ENCODE measurements at places on chromosomes 2 and 18. TPM values are rescaled to one million over a fixed set of nuclear protein-coding genes. Genes with fewer than 3 reads are reported as not detected.

DNA sequence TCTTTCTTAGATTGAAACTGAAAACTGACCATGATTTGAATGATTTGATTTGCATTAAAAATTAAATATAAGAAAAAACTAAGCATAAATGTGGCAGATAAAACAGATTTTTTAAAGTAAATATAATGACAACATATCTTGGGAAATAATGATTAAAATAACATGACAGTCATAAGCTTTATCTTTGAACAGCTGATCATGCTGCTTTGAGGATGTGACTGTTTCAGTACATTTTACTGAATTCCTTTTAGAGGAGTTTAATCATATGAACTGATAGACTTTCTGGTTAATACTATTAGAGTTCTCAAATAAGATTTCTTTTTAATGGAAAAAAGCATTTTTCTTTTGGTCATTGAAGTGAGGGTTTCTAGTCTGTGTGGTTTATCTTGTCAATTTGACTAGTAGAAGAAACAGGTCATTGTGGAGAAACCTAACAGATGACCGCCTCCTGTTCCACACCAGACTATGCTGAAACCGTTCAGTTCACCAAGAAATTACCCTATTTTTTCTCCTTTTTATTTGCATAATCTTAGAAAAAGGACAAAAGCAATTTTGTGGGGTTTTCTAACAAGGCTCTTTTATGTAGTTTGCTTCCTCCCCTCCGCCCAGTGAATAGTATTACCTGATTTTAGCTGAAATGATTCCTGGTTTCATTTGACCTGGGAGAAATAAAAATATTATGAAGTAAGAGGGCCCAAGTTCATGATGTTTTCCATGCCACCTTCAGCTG, 262.1 kb downstream of the PTGR3 start:
- no peak for DNase-seq

GRCh38 chr2:13115643-13116042, 398.9 kb downstream of the TRIB2 start:
- no peak for DNase-seq

DNA sequence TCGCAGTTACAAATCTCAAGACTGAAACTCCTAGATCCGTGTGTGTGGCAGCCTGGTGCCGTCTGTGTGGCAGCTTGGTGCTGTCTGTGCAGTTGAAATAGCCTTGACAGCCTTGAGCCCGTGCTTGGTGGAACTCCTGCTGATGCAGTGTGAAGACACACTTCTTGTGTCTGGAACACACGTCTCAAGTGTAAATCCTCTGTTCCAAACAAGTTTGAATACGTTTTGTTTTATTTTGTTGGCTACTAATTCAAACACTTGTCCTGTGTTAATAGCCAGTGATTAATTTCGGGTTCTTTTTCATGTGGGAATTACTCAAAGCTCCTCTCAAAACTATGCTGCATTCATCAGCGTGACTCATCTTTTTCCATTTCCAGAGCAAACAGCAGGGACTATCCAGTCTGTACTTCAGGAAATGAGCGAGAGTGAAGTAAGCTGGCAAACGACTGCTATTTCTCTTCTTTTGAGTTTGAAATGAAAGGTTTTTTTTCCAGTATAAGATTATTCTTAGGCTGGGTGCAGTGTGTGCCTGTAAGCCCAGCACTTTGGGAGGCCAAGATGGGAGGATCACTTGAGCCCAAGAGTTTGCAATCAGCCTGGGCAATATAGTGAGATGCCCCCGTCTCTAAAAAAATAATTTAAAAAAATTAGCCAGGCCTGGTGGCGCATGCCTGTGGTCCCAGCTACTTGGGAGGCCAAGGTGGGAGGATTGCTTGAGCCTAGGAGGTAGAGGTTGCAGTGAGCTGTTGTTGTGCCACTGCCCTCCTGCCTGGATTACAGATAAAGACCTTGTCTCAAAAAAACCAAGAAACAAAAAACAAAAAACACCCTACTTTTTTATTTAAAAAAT, 152.9 kb downstream of the SPP2 start:
- no peak for DNase-seq

DNA sequence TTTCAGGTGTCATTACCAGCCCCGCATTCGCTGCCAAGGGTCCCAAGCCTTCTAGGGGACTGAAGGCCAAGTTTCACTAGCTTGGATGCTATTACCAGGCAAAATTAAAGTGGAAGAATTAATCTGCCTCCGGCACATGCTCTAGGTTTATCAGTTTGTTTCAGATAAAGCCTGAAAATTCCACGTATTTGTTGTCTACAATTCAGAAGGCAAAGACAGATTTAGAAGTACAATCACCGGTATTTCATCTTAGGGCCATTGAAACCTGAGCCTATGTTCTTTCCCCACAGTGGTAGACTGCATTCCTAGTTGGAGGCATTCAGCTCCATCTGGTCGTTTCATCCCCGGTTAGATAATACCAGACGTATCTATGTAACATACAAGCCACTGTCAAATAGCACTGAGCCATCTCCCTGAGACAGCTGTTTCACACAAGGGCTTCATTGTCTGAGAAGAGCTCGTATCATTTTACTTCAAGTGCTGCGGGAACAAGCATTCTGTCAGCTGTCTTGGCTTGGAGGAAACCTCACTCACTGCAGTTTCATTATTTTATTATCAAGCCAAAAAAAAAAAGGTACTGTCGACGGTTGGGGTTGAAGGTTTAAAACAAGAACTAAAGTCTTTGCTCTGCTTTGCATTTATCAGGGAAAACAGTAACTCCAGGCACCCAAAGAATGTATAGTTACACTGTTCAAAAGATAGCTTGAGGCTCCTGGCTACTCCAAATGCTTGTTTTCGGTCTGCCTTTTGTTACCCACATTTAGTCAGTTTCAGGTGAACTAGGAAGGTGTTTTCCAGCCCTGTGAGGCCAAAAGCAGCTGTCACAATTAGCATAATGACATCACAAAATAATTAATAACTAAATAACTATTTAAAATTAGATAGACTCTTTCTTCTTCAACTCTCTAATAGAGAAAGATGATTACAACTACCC, 76.7 kb downstream of the TGIF1 start:
- no peak for DNase-seq

GRCh38 chr2:20366672-20367116, 16.1 kb upstream of the PUM2 start:
- DNase-seq, result no peak

DNA sequence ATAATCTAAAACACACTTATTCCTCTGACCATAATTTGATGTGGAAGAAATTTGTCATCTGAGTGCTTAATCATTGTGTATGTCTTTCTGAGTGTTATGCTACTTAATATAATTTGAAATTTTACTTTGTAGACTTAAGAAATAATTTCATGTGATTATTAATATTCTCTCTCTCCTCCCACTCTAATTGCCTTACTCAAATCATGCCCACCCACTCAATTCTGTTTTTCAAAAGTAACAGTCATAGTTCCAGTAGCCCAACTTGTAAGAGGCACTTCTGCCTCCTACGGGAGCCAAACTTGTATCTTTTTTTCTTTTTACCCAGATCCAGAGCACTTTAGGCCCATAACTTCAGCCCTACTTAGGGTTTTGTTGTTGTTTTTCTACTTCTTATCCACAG, 18.5 kb upstream of the KYNU start:
- DNase-seq, result no peak

Gene LYG1
- total RNA-seq, result 1.0 TPM

DNA sequence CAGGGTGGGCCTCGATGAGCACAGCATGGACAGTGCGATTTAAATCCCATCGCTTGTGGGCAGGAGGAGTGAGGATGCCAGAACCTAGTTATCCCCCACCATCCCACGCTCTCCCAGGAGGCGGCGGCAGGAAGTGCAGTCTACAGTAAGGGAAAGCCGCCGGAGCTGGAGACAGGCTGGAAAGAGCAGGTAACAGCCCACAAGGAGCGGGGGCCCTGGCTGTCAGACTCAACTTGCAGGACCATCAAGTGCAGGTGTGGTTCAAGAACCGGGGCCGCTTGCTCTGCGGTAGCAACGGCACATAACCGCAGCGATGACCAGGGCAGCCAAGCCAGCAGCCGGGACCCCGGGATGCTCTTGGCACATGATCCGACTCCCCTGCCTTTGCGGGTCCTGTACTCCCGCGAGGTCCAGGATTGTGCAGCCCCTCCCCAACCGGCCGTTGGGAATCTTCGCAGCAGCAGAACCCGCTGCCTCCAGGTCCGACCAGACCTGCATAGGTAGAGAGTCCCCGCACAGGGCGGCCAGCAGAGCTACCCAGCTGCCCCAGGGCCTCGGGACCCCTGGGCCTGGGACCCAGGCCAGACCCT, 82.1 kb downstream of the BIN1 start:
- DNase-seq, result no peak

- no peak for DNase-seq
Observed at GRCh38 chr2:31353179-31353578, 61.4 kb downstream of the XDH start.

DNA sequence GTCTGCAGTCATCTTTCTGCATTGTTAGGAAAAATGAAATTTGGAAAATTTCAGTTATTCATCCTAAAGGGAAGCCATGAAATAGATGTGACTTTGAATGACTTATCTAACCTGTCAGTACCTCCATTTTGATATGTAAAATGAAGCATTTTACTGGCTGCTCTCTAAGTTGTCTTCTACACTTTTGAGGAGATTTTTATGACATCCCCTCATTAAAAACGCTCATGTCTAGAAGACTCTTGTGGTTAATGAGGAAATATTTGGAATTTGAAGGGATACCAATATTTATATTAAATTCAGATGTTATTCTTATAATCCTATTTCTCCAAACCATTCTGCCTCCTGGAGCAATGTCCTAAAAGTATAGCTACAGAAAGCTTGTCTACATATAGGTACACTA, 73.8 kb upstream of the THUMPD2 start:
- no peak for DNase-seq

DNA sequence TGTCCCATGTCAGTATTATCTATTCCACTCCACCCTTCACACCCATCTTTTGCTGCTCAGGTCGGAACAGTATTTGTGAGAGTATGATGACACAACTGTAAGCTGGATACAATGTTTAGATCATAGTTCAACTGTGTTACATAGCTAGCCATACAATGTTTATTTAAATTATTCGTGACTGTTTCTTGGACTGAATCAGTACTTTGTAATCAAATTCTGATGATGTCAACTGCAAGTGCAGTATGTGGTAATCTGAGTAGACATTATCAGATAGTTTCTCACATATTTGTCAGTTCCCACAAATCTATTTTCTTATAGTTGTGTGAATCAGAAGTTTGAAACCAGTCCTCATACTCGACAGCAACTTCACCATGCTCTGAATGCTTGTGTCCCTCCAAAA, 177.6 kb downstream of the ZNF407 start:
- no peak for DNase-seq

DNA sequence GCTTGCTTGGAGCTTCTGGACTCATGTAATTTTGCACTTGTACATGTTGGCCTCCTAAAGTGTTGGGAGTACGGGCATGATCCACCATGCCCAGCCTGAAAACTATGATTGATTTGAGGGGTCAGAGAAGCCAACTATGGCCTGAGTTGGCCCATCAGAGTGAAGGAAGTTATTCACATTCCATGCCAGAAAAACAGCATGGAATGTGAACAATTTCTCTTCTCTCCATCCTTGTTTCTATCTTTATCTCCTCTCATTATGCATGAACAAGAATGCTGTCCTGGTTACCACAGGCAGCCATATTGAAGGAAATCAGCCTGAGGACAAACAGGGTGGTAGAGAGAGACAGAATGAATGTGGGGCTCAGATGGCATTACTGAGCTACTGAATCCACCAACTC, 3.5 kb upstream of the CD226 start:
- no peak for DNase-seq

Gene POTEJ
- 0.11 TPM for total RNA-seq

Gene NEUROD1
- not detected for total RNA-seq

GRCh38 chr2:57313678-57314077, 732.9 kb upstream of the VRK2 start:
- no peak for DNase-seq

DNA sequence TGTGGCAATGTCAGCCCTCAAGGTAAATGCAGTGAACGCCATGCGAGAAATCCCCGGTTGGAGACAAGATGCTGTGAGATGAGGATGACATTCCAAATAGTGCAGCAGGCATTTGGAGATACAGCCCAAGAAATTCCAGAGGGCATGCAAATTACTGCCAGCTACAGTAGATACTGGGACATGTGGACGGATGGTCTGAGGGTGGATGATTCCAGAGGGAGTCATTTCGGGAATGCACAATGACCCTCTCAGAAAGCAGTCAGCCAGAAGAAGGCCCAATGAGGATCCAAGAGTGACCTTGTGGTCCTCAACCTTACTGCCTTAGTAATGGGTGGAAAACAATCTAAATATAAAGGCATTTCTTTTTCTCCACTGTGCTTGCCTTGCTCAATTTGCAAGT, 111.3 kb downstream of the HNRNPLL start:
- DNase-seq, result no peak

- no peak for DNase-seq
Observed at GRCh38 chr2:112065486-112065885, 10.4 kb downstream of the TMEM87B start.

Gene CCDC74A
- 13.6 TPM for total RNA-seq

Gene CMPK2
- total RNA-seq, result 4.7 TPM

- no peak for DNase-seq
Observed at GRCh38 chr2:49154891-49155290, 576 bp upstream of the FSHR start.

GRCh38 chr2:229370509-229370908, 99.4 kb upstream of the PID1 start:
- DNase-seq, result no peak

DNA sequence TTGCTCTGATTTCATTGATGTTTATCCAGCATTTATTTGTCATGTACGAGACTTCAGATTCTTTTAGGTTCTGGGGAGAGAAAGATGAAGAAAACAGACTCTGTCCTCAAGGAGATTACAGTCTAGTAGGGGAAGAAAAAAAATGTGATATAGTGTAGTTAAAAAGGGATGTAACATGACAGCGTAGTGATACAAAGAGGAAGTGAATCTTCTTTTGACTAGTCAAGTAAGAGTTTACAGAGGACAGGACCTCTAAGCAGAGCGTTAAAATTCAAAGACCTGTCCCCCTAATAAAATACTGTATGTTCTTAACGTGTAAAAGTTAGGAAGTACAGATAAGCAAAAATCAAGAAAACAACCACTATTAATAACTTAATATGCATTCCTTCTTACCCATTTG, 47.7 kb downstream of the NCOA1 start:
- no peak for DNase-seq

GRCh38 chr2:238973038-238973739, 125.3 kb downstream of the TWIST2 start:
- no peak for DNase-seq

Gene CAPN13
- 0.30 TPM for total RNA-seq

DNA sequence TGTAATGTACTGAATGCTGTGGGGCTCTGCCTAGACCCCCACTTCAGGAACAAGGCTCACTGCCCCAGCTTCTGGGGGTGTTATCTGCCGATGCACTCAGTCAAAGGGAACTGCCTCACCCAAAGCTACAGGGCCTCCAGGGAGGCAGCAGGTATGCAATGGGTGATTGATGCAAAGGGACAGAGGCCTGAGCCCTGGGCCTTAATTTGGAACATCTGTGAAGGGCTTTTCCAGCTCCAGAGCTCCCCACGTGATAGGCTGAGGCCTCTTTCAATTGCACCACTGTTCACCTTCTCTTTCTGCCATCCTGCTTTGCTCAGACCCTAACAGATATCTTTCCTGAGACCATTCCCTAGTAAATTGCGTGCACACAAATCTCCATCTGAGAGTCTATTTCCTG, 131.0 kb downstream of the ATL2 start:
- no peak for DNase-seq

- DNase-seq, result no peak
Observed at GRCh38 chr2:8249141-8249540, 432.7 kb upstream of the ID2 start.

GRCh38 chr2:101515477-101515876, 40.6 kb upstream of the RFX8 start:
- peak; percentile 49 for DNase-seq

- no peak for DNase-seq
Observed at GRCh38 chr2:95056044-95056443, 30.5 kb downstream of the MAL start.

Gene MRPL19
- total RNA-seq, result 43.8 TPM
